ENCODE measurements at places on chromosomes 4 and X.

GRCh38 chr4:117941611-117942010, 92.7 kb upstream of the NDST3 start:
- DNase-seq: no peak

DNA sequence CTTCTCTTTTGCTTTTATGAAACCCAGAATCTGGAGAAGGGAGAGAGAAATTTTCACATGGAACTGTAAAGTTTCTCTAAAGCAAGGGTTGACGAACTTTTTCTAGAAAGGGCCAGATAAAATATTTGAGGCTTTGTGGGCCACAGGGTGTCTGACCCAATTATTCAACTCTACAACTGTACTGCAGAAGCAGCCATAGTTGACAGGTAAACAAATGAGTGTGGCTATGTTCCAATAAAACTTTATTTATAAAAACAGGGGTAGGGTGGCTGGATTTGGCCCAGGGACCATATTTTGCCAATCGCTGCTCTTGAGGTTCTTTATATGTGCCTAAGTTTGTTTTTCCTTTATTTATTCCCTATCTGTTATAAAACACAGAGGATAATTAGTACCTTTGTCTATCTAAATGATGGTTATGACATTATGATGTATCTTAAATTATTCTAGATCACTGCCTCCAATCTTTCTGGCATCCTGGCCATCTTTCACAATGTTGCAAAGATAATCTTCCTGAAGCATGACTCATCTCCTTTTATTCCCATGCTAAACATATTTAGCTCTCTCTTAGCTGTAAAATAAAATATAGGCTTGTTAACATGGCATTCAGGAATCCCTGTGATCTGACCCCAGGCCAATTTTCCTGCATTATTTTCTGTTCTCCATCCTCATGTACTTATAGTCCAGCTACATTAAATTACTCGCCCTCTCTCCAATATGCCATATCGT, 106.8 kb upstream of the CBLL2 start:
- DNase-seq: no peak

GRCh38 chrX:68717663-68718442, 70.4 kb downstream of the STARD8 start:
- no peak for DNase-seq

- no peak for DNase-seq
Measured at GRCh38 chr4:7744142-7744804, 195.4 kb downstream of the AFAP1 start.

DNA sequence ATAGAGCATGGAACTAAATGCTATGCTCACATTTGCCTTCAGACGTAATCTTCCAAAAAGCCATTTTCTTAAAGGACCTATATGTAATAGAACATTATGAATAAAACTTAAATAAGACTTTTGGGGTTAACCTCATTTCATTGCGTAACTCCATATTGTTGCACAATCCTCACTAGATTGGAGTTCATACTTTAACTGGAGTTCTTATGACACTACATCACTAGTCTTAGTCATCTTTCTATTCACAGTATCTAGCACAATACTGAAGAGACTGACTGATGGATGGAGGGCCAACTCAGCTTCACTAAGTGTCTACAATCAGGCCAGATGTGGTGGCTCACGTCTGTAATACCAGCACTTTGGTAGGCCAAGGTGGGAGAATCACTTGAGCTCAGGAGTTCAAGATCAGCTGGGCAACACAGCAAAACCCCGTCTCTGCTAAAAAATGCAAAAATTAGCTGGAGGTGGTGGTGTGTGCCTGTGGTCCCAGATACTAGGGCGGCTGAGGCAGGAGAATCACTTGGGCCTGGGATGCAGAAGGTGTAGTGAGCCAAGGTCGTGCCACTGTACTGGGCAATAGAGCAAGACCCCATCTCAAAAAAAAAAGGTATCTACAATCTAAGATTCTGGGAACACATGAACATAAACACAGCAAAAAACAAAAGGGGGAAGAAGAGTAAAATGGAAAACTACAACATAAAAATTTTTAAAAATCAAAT, 80.8 kb upstream of the MAB21L2 start:
- DNase-seq: no peak

DNA sequence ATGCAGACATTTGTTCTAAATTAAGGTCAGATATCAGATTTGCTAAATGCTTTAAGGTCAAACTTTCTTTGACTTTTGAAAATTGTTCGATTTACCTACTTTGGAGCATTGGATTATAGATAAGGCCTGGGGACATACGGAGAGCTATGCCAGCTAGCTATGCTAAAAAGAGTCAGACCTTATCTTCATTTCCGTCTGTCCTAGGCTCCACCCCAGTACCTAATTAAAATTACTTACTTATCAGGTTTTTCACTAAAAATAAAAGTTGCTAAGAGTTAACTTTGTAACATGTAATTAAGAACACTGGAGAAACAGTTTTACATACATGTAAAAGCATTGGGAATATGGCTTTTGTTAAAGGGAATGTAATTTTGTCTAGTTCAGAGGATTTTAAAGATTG, 7.1 kb upstream of the TMEM35A start:
- no peak for DNase-seq

DNA sequence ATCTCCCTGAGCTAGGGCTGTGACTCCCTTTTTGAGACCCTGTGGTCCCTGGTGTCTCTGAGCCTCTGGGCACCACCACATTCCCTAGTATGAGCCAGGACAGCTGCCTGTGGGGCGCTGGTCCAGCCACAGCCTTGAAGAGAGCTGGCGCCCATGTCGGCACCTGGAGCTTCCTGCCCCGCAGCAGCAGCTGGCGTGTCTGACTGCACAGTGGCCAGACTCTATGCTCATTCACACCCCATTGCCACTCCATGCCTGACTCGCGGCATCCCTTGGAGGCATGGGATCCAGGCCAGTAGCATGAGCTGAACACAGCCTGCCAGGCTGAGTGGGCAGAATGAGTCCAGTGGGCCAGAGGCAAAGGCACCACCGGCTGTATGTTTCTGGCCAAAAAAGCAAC, 8.3 kb upstream of the SPP1 start:
- no peak for DNase-seq

GRCh38 chrX:101359966-101360365, 11.4 kb upstream of the TIMM8A start:
- DNase-seq: no peak

DNA sequence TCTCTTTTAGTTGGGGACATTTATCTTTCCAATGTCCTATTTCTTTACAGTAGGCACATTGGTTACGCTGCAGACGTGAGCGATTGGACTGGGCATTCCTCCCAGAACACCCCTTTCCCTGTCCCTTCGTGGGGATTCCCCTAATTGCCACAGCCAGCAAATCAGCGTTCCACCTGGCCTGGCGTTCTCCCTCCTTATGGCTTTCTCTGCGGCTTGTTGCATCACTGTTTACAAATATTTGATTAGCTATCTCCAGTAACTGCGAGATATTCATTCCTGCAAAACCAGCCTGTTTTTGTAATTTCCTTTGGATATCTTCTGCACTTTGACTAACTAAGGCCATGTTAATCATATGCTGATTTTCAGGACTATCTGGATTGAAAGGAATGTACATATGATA, 202.5 kb upstream of the KLF8 start:
- no peak for DNase-seq

- DNase-seq: no peak
Measured at GRCh38 chr4:20878806-20879205, 178.5 kb downstream of the PACRGL start.

DNA sequence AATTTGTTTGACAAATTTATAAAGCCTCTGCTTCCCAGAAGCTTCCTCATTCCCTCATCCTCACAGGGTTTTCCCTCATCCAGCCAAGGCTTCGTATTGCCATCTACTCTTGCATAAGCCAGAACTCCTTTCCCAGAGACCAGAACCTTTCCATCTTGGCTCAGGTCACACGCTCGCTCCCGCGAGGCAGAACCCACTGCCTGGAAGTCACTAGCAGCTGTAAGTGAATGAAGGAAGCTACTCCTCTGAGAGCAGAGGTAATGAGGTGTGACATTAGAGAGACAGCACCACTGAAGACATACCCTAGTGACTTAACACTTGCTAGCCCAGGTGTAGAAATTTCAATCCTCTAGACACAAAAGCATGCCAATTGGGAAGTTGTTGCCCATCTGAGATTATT, 52.5 kb downstream of the LHFPL1 start:
- DNase-seq: no peak

GRCh38 chr4:147012059-147012707, 66.5 kb upstream of the TTC29 start:
- no peak for DNase-seq

DNA sequence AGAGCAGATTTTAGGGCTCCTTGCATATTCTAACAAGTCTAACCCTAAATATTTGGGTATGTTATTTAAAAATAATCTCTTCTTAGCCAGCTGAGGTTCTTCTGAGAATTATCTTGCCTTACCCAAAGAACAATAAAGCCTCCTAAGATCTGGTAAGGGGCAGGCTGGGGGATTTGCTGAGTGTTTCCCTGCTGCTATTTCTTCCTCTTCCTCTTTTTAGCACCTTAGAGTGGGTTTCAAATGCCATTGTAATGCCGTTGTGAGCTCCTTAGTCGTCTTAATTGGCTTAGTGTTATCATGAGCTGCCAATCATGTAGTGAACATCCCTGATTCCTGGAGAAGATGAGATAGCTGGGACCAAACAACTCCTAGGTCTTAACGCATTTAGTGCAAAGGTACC, 15.4 kb downstream of the STOX2 start:
- no peak for DNase-seq

DNA sequence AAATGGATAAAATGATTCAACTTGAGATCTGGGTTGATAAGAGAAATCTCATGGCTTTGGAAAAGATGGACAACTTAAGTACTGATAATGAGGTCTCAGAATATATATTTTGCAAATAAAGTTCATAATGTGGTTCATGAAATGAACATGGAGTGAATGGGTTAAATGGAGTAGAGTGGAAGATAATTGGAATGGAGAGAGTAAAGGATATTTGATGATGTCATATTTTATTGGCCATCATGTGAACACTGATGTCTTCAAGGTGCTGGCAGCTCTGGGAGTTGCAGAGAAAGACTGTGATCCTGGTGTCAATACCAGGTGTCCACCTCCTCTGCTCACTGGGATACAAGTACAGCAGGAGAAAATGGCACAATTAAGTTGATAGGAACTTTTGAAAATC, 133.9 kb upstream of the ZXDA start:
- no peak for DNase-seq

GRCh38 chr4:17561195-17561909, 15.6 kb upstream of the LAP3 start:
- no peak for DNase-seq

DNA sequence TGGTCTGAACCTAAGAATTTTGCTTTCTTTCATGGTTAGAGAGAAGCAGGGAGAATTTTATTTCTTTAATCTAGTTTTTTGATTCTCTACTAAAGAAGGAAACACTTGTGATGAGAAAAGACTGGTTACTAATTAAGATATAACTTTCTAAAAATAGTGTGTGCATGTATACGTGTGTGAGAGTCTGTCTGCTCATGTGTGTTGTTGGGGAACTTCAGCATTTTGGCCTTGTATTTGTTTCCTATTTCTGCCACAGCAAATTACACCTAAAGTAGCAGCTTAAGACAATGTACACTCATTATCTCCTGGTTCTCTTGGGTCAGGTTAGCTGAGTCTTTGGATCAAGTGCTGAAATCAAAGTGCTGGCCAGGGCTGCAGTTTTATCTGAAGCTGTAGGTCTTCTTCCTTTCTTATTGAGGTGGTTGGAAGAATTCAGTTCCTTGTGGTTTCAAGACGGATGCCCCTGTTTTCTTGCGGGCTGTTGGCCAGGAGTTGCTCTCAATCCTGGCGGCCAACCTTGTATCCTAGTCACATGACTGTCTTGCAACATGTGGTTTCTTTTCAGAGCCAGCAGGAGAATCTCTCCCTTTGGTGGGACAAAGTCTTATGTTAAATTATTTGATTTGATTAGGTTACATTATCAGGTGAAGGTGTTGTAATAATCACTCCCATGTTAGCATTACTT, 188.4 kb upstream of the CLNK start:
- no peak for DNase-seq

DNA sequence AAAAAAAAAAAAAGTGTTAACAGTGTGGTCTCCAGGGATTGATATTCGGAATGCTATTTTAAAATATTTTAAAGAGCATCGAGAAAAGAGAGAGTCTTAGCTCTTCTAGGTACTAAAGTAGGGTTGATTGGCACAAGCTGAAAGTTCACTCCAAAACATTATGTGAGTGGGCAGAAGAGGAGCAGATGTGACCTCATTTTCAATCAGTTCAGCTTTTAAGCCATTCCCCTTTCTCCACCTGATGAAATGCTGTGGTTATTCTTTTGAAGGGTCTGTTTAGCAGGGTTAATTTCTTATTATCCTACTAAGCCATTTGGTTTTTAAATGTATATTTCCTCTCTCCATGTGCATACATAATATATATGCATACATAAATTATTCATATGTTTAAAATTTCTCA, 69.2 kb downstream of the GALNT7 start:
- DNase-seq: no peak

- no peak for DNase-seq
Measured at GRCh38 chr4:11297627-11298026, 131.1 kb downstream of the HS3ST1 start.

- DNase-seq: no peak
Measured at GRCh38 chr4:179465131-179465797, 2023.0 kb upstream of the AGA start.

DNA sequence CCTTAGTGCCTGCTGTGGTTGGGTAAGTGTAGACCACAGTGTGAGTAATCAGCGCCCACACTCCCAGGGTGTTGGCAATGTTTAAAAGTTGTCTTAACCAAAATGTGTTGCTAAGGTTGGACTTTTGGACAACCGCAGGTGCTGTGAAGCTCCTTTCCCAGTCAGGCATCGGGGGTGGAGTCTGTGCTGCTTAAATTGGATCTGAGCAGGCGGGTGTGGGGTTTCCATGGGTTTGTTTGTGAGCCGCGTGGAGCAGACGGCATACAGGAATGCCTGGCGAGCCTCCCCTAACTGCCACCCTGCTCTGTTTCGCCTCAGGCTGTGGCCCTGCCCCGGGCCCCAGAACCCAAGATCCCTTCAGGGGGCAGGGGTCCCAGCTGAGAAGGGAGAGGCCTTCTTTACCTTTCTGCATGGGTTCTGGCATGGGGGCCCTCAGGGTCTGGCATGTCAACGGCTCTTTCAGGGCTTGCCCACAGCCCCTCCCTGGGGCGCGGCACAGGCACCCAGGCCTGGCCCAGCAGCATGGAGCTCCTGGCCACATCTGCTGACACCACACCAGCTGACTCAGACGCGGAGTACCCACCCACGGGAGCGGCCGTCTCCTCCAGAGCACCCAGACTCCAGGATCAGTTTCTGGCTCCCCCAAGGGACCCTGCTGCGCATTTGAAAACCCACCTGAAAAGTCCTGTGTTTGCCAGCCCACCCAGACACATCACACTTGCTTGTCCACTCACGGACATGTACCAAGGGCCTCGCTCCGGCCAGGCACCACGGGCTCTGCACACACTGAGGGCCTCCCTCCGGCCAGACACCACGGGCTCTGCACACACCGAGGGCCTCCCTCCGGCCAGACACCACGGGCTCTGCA, 5.1 kb upstream of the SPON2 start:
- no peak for DNase-seq

All from stimulated activated naive CD4-positive, alpha-beta T cell treated with Interleukin-2 at 50 U/mL for 16 hours (primary cell).